ENCODE measurements at places on chromosomes 6 and 20.

DNA sequence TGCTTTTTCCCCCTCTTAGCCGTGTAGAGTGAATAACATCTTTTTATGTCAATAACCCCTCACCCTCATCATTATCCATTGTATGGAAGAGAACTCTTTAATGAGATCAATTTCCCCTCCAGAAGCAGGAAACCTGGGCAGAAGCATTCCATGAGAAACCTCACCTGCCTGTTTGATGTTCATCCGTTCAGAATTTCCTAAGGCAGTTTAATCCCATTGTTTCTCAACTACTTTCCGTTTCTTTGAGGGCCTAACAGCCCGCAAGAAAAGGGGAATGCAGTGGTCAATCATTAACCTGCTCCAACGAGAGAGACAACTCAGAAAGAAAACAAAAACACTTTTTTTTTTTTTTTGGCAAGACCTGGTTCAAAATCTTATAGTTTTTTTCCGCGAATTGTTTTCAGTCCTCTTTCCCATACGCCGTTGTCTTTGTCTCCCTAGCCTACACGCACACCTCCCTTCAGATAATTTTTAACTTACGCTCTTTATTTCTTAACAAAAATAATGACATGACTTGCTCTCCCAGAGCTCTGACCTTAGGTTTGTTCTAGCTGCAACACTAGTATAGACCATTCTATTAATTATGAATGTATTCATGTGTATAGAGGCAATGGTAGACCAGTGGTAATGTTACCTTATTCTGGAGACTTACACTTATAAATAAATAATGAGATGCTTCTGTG lies 25.6 kb upstream of the ID4 start:
- DNase-seq = no peak

- DNase-seq = no peak
Measured at GRCh38 chr6:11653028-11653583, 115.6 kb downstream of the TMEM170B start.

- no peak for DNase-seq
Measured at GRCh38 chr6:115540077-115540869, 520.4 kb downstream of the FRK start.

DNA sequence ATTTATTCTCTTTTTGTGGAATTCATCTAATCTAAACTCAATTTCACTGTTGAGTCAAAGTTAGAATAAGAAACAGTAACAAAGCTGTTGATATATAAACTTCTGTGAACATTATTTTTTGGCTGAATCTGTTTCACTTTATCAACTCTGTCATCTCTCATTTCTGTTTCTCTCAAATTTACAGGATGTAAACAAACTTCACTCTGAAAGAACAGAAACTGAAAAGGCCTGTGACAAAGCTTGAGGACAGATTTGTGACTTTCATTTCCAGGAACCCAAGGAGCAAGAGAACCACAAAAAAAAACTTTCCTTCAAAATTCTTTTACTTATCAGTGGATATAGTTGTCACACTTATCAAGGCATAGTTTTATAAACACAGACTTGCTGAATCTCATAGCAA lies 447.9 kb upstream of the OPRM1 start:
- no peak for DNase-seq

GRCh38 chr6:159754959-159755914 lies 6.6 kb upstream of the ACAT2 start:
- no peak for DNase-seq

GRCh38 chr6:36547646-36548400 lies 544 bp upstream of the STK38 start:
- DNase-seq = no peak

DNA sequence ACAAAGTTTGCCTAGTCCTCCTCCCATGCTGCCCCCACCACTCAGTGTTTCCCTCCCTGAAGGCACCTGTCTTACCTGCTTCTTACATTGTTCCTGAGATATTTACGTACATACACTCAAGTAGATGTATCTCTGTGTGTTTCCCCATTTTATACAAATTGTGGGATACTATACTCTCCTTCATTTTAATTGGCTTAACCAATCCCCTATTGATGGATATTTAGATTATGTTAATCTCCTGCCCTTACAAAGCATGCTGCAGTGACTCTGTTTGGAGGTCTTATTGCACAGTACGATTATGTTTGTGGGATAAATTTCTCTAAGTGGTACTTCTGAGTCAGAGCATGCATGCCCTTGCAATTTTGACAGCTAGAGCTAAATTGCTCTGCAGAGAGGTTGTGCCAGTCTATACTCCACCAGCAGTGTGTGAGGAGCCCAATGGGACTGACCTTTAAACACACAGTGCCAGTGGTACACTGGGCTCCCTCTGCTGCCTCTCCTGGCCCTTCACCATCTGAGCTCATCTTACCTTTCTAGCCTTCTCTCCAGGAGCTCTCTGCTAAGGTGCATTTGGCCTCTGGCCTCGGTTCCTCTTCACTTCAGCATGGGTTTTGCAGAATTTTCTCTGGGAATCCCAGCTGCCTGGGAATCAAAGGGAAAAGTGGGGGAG lies 57.4 kb downstream of the LYRM2 start:
- DNase-seq = no peak

- no peak for DNase-seq
Measured at GRCh38 chr6:153790048-153790447, 249.0 kb upstream of the OPRM1 start.

GRCh38 chr6:169501128-169501527 lies 200.7 kb downstream of the WDR27 start:
- DNase-seq = no peak

DNA sequence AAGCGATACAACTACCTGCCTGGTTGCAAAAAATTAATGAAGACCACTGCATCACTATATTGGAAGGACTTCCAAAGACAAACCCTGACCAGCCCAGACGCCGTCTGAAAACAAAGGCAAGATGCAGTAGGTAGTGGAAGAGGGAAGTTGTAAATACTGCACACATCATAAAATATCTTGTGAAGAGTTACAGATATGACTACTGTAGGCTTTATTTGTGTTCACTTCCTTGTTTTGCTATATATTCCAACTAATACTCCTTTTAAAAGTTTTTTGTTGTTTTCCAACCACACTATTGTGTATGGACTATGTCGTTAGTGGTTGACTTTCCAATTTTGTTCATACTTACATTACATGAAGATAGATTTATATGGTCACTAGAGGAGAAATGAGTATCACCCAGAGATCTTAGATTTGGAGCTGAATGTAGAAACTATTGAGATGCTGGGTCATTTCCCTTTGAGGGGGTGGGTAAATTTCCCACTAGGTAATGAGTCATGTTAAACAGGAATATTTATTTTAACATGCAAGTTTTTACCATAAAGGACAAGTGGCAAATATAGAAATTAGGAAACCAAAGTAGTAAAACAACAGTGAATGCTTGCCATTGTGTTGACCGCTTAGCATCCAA lies 16.6 kb upstream of the TXLNB start:
- DNase-seq = no peak

GRCh38 chr20:19916531-19917485 lies 100.4 kb upstream of the NAA20 start:
- DNase-seq = no peak

- no peak for DNase-seq
Measured at GRCh38 chr6:147166360-147166944, 37.8 kb upstream of the STXBP5 start.

GRCh38 chr6:34476447-34476846 lies 10.6 kb downstream of the PACSIN1 start:
- no peak for DNase-seq

DNA sequence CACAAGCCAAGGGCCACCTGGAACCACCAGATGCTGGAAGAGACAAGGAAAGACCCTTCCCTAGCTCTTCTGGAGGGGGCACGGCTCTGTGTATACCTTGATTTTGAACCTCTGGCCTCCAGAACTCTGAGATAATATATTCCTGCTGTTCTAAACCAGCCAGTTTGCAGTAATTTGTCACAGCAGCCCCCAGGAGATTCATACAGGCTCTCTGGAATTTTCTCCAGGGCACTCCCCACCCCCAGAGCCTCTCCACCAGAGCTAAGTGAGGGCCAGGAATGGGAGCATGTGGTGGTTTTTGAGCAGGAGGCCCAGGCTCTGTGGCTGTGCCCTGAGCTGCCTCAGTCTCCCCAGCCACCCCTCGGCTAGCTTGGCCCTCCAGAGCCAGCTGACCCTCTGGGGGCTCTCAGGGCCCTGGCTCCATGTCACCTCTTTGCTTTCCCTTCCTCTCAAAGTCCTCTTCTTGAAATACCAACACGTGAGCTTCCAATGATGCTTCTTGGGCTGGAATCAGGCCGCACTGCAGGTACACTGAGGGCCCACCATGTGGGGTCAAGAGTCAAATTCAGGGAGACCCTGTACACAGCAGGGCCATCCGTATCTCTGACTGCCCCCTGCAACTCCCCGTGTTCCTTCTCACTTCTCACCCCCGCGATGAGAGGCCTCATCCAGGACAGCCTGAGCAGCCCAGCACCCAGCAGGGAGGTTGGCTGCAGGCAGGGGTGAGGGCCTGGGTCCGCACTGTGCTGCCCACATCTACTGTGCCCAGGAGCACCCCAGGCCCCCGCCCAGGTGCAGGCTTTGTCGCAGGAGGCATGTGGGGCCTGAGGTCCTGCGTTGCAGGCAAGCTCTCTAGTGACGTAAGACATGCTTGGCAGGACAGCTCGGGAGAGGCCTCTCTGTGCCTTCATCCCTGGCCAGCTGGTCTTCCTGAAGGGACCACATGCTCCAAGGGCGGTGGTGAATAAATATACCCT lies 155.5 kb downstream of the ANKRD60 start:
- DNase-seq = no peak

All from T-helper 2 cell (primary cell).